Esophagus mucosa (tissue), 1 donor: ENCODE measurements at places on chromosomes 7 and 10. TPM values are rescaled to one million over a fixed set of nuclear protein-coding genes. Genes with fewer than 3 reads are reported as not detected.

DNA sequence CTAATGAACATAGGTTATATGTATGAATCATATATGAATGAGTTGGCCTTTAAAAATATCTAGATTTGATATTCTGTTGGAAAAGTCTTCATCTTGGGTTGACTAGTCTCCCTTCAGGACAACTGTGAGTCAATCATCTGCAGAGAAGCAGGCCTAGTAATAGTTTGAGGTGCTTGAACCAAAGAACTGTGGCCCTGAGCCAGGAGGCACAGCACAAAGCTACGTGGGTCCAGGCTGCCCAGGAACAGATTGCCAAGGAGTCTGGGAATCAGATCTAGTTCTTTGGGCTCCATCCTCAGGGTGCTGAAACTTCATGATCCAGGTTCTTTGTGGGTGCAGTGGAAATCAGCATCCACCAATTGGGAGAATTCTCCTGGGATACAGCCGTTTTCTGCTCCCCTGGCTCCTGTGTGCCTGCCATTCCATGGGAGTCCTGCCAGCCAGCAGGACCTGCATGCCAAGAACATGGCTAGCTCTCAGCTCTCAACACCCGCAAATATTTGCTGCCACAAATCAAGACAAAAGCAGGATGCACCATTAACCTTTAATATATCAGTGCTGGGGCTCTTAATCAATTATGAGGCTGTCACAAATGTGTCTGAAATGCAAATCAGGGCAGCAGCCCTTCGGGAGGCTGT is 709.0 kb downstream of the GRID1 start:
- no peak for ATAC-seq

Gene GSDME
- 8.3 TPM for total RNA-seq

Gene GDF10
- total RNA-seq: not detected

DNA sequence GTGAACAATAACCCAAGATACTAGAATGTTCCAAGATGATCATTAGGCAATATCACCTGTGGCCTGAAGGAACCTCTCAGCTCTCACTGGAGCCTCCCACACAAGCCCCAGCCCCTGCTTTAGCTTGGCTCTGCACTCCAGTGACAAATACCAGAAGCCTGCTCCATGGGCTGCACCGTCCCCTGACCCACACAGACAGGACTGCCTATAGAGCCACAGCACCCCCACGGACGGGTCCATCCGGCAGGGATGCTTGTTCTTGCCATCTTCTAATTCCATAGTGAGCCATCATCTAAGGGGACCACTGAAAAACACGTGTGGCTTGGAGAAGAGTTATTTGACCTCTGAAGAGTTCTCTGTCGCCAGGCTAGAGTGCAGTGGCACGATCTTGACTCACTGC is 100.9 kb downstream of the PTN start:
- no peak for ATAC-seq

Gene TRIM50
- total RNA-seq: not detected

DNA sequence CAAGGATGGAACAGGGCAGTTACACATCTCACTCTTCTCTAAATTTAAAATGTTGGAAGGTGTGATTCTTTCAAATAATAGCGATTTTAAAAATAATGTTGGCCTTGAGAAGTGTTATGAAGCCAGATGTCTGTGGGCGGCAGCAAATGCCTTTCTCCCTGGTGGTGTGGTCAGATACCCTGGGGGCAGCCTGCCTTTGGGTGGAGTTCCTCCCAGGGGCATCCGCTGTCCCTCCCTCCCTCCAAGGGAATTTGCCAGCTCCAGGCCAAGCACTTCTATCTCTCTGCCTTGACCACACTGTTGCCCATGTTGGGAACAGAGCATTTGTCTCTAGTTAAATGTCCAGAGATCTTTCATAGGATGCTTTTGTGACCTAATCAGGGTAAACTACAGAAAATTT is 121.4 kb downstream of the POU6F2 start:
- ATAC-seq: no peak
